ENCODE measurements at places on chromosomes 12 and 14.
A peak's percentile ranks its signal among the peaks of the same experiment; 100 is the strongest.

DNA sequence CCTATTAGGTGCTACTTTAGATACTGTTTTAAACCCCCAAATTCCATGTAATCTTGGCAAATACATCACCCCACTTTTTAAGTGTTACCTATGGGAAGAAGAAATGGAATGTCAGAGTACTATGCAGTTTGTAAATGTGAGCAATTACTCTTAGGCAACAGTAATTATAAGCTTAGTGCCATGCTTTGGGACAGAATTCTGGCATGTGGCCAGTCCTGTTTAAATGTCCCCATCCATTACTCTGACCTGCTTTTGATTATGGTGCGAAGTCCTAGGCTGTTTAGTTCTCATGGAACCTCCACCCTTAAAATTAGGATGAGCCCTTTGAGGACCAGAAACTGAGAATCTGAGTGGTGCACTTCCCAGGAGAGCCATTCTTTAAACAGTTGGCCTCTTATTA, 321.4 kb upstream of the RGS6 start:
- no peak for DNase-seq

DNA sequence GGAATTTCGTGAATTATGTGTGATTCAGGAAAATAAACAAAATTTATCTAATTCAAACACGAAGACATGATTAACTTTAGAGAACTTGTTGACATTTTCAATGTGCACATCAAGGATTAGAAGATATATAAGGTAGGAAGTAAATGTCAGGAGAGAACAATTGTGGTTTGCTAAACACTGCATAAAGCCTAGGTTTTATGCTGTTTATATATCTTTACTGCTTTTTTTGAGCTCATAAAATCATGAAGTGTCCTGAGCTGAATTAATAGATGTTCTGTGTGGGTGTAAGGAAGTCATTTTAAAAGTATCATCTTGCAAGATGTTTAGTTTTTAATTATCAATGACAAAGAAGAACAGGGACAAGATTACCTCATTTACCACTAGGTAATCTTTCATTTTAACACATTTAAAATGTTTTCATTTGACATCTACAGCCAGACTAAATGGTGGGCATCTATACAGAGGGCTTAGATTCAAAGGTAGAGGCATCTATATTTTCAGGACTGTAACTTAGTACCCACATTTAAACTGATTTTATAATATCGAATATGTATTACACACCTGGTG, 382.8 kb downstream of the ADAMTS20 start:
- no peak for DNase-seq

GRCh38 chr12:108609537-108610335, 11.9 kb upstream of the TMEM119 start:
- DNase-seq = no peak

GRCh38 chr12:10562306-10562933, 51.0 kb downstream of the MAGOHB start:
- DNase-seq = peak; percentile 25

- peak; percentile 75 for DNase-seq
These were observed 125.7 kb downstream of the TSPAN9 start for GRCh38 chr12:3202734-3203446.

DNA sequence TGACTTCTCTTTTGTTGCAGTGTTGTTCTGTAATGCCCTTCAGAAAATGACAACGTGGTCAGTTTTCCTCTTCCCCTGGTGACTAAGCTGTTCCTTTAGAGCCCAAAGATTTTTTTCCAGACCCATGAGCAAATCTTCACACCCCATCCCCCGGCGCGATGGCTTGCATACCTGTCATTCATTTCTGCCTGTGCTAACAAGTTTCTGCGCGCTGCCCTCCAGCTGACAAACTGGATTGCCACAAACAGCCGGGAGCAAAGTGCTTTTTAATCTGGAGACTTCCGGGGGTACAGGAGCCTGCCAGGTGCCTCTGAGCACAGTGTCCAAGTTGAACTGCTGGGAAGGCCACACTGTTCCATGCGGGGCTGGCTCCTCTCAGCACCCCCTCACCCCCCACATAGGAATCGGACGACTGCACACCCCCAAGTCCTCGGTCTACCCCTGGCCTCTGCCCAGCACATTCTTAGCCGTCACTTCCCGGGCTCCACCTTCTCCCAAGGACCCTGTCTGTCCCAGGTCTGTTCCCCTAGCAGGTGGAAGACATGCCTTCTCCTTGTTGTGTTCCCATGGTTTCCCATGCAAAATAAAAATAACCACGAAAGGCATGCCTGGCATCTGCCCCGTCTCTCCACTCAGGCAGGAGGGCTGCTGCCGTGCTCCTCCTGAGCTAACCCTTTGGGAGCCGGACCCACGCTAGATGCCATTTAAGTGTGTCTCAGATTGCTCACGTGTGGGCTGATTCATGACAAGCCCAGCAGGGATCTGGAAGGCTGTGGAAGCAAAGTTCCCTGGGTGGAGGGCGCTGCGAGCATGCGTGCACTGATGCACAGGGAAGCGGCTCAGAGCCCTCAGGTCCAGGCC, 14.1 kb downstream of the RILPL1 start:
- no peak for DNase-seq

- DNase-seq = no peak
These were observed 14.3 kb upstream of the FBXL14 start for GRCh38 chr12:1608713-1609119.

DNA sequence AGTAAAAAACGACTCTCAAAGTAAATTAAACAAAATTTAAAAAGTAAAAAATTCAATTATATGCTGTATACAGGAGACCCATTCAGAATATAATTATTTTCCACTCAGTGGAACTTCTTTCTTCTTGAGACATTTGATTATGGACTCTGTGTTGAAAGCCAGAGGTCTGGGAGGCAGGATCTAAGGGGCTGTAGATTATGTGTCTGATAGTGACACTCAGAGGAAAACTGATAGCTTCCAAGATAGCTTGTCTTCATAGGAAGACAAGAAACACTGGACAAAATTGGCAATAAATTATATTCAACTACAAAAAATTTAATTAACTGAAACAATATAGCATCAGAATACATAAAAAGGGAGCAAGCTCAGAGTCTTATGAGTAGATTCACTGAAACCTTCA, 135.8 kb downstream of the KITLG start:
- no peak for DNase-seq

GRCh38 chr12:50221228-50222008, 54.2 kb upstream of the CERS5 start:
- peak; percentile 52 for DNase-seq

DNA sequence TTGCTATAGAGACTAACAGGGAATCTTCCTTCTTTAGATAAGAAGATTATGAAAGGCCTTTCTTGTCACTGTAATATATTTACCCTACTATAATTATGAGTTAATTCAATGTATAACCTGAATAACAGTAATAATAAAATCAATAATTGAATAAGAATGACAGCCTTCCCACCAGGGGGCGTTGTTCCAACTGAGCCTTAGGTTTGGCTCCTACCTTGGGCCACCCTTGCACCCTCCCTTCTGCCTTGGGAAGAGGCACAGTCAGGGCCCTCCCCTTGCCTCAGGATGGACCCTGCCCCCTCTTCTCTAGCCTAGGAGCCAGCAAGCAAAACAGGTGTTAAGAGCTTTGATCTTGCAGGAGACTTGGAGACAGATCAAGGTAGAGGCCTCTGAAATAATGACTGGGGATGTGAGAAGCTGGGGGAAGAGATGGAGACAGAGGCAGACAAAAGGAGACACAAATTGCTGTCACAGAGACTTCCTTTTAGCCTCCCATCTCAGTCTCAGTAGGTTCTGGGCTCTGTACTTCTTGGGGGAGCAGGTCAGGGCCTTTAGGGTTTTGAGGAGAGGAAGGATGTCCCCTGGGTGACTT, 40.1 kb upstream of the CISTR start:
- peak; percentile 44 for DNase-seq

DNA sequence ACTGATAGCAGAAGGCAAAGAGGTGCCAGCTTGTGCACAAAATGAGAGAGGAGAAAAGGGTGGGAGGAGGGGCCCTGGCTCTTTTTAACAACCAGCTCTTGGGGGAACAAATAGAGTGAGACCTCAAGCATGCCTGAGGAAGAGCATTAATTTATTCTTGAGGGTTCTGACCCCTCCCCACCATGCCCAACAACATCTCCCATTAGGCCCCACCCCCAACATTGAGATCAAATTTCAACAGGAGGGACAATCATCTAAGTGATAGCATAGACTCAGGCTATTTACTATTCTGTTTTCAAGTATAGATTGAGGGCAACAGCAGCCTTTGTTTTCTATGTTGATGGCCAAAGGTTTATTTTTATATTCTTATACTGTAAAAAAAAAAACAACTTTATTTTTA, 59.7 kb downstream of the FUT8 start:
- DNase-seq = no peak

GRCh38 chr14:48536318-48536717, 860.9 kb upstream of the MDGA2 start:
- peak; percentile 31 for DNase-seq

- DNase-seq = no peak
These were observed 6.6 kb downstream of the PLEKHG6 start for GRCh38 chr12:6316921-6317692.

DNA sequence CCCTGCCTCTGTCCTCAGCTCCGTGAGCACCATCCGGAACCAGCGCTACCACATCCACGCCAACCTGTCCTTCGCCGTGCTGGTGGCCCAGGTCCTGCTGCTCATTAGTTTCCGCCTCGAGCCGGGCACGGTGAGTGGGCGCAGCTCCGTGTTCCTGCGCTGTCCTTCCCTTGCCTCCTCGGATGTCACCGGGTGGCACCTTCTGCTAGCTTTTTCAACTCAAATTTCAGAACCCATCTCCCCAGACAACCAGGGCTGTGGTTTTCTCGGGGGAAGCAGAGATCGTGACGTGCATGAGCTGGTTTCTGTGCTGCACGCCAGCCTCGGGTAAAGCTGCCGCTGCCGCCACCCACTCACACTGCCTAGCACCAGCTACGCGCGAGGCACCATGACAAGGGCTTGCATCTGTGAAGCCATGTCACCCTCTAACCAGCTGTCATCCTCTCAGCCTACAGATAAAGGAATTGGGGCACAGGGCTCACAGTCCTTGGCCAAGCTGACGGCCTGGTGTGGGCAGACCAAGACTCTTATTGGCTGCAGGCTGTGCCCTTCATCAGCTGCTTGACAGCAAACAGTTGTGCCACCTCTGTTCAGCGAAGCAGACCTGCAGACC, 152.1 kb downstream of the ADGRD1 start:
- DNase-seq = no peak

DNA sequence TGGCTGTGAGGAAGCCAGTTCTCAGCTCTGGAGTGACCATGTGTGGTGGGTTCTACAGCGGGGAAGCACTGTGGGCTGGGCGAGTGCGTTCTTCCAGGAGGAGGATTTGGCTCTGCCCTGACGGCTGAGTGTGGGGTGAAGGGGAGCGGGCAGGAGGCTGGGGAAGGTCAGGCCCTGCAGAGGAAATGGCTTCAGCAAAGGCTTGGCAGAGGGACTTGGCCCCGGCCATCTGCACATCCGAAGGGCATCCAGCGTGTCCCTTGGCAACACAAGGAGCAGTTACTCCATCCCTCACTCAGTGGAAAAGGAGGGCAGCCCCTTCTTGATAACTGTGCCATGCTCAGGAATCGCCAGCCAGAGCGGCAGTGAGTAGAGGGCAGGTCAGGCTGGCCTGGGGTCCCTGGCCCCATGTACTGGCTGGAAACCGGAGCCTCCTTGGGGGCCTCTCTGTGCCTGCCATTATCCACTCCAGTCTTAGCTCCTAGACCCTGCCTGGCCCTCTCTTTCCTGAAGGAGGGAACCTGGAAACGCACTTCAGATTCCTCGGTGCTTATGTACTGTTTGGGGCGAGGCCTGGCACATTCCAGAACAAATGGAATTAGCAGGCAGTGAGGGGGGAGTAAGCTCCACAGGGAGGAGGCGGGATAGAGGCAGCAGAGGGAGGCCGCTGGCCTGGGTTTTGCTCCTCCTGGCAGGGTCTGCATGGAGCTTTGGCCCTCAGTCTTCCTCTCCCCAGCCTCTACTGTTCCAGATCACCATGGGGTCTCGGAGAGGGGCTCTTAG, 133.6 kb upstream of the NCOR2 start:
- DNase-seq = no peak

DNA sequence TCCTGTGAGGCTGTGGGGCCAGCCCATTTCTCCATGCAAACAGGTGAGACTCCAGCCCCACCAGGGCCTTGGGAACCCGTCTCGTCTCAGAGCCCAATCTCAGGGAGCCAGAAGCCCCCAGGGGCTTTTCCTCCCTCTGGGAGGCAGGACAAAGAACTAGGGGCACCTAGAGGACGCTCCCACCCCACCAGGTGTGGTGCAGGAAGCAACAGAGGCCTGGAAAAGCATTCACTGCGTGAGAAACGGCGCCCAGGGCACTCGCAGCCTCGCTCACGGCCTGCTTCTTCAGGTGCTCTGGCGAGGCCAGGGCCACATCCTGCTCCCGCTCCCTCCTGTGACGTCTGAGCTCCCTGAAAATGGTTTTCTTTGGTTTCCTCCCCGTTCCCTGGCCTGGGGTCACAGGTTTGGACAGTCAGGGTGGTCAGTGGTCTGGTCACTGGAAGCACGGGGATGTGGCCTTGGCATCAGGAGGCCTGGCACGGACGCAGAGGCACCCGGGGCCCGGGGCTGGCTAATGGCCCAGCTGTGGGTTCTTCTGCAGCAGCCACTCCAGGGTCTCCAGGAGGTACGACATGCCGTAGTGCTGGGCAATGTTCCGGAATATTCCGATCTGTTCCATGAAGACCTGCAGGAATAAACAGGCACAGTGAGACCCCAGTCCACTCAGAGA, 5.7 kb downstream of the P2RX2 start:
- no peak for DNase-seq

GRCh38 chr12:11787933-11788849, 138.7 kb downstream of the ETV6 start:
- DNase-seq = no peak

DNA sequence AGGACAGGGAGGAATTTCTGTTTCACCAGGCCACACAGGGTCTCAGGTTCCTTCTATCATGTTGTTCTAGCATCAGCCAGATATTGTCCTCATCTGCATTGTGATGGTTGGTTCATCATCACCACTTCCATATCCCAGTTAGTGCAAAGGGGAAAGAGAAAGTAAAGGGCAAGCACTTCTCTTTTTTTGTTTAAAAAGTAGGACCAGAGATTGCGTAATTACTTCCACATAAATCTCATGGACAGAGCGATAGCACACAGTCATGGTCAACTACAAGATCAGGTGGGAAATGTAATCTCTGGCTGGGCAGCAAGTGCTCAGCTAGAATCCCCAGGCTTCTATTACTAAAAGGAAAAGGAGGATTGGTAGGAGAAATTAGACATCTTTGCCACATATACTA, 155.1 kb downstream of the KIF21A start:
- no peak for DNase-seq

DNA sequence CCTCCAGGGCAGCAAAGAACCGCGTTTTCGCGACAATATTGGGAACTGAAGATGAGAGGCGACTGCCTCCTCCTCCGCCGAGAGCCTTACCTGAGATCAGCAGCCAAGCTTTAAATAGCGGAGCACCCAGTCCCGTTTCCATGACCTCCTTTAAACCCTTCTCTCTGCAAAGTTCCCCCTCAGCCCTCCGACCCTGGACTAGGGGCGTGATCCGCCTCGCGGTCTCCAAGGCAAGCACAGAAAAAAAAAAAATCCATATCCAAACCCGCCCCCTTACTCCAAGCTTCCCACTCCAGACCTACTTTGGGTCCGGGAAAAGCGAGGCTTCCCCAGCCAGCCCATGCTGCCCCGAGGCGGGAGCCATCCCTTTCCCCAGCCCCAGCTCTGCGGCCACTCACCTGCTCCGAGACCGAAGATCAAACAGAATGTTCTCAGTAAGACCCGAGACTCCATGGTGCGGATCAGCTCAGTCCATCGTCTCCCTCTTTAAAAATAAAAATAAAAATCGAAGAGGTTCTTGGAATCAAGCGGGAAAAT, 630 bp downstream of the NELL2 start:
- peak; percentile 66 for DNase-seq

- DNase-seq = no peak
These were observed 21.3 kb upstream of the LDHB start for GRCh38 chr12:21678959-21679358.

All from D341Med (cell line).